NCI-H2081 treated with DMSO at 0.1 percent for 48 hours (cell line): ENCODE measurements at places on chromosomes 4 and X.

GRCh38 chr4:92433272-92433758 lies 129.5 kb downstream of the GRID2 start:
- DNase-seq, result no peak

- no peak for DNase-seq
Observed at GRCh38 chr4:163565226-163566135, 71.0 kb downstream of the TMA16 start.

DNA sequence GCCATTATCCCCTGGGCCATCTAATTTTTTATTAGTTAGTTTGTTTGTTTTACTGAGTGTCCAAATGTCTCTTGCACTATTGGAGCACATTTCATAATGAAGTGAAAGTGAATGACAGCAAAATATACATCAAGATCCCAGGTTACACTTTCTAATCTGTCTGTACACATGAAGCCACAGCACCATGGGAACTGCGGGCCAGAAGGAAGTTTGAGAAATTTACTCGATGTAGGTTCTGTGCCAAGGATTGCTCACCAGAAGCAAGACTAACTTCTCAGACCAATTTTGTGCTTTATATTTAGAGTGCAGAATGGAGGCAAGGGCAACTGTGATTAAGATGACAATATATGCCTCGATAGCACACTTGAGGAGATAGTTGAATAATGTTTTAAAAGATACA lies 258.0 kb downstream of the COL25A1 start:
- no peak for DNase-seq

GRCh38 chrX:125287282-125287681 lies 32.4 kb upstream of the TEX13C start:
- no peak for DNase-seq

DNA sequence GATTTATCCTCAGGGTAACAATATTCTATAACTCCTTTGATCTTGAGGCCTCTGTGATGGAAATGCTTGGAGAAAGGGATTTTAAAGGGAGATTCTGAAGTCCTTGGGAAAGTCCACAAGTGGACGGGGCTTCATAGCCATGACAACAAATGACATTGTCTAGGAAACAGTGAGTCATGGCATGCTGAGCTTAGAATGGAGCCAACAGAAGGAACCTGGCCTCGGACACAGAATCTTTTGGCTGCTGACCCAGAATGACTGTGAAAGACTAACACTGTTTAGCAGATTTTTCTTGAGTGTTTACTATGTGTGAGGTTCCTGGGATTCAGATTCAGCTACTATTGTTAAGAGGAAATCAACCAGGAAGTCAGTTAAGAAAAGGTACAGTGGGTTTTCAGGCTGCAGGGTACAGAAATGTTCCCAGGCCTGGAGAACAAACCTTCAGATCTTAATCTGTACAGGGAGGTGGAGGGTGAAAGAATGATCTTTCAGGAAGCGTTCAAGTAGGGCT lies 18.1 kb upstream of the CXCL2 start:
- no peak for DNase-seq

DNA sequence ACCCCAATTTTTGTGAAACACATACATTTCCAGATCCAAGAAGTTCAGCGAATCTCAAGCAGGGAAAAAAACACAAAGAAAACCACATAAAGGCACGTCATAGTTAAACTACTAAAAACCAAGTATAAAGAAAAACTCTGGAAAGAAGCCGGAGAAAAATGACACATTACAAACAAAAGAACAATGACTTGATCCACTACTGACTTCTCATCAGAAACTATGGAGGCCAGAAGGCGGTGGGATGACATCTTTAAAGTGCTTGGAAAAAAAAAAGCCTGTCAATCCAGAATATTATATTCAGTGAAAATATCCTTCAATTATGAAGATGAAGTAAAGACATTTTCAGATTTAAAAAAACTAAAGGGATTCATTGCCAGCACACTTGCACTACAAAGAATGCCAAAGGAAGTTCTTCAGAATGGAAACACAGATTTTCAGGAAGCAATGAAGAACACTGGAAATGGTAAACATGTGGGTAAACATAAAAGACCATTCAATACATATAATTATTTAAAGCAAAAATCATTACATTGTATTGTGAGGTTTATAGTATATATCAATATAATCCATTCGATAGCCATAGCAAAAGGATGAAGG lies 32.6 kb upstream of the PPP2R2C start:
- no peak for DNase-seq

DNA sequence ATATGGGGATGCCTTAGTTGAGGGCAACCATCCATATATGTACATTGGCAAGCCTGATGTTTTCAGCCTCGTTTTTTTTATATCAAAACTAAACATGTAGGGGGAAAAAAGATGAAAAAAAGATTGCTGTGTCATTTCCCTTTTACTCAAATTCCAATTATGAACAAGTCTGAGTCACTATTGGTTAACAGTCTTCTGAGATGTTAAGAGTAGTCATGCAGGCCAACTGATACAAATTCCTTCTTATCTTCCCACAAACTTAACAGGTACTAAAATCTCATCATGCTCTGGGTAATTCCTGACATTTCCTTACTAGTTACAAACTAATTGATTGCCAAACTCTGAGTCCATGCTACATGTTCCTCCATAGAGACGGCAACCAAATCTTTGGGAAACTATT lies 222.1 kb downstream of the FRMPD4 start:
- no peak for DNase-seq

DNA sequence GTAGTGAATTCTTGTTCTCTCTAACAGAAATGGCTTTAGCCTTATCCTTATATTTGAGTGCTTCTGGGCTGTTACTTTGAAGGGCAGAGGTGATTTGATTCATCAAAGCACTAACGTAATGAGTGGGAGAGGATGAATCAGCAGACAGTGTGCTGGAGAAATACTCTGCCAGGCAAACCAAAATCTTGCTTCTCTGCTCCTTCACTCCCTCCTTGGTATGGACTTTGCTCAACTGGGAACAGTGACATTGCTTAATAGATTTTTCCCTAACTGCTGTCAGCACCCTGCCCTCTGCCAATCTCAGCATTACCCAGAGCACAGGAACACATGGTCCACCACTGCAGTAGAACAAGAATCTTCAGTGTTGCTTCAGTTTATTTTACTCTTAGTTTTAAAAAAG lies 56.0 kb downstream of the PDLIM5 start:
- DNase-seq, result no peak

- DNase-seq, result no peak
Observed at GRCh38 chrX:63466690-63467089, 115.6 kb upstream of the SPIN4 start.

DNA sequence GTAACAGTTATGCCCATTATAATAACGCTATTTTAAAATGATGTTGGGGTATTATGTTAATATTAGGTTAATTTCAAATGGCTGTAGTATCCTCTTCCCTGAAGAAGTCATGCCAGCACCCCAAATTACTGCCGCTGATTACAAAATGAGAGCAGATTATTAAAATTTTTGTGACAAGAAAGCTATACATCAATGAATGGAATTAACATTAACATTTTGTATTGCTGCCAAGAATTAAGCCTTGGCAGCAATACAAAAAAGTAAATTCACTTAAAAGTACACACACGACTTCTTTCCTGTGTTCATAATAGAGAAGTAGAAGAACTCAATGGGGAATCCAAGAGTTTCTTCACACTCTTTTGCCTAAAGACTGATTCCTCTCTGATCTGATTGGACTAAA lies 482.8 kb downstream of the STIM2 start:
- DNase-seq, result no peak

DNA sequence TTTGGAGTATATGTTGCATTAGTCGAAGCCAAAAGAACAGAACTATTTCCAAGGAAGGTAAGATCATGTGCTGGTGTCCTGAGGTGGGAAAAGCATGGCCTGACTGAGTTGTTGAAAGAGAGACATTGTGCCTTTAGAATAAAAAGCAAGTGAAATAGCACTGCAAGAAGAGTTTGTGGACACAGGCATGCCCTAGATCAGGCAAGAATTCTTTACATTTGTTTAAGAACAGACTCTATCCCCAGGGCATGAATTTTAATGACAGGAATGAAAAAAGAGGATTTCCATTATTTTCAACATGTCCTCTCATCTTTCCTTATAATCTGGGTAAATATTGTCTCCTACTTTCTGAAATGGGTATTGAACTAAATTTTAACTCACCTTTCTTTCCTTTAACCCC lies 516.2 kb upstream of the GALNT7 start:
- DNase-seq, result no peak

DNA sequence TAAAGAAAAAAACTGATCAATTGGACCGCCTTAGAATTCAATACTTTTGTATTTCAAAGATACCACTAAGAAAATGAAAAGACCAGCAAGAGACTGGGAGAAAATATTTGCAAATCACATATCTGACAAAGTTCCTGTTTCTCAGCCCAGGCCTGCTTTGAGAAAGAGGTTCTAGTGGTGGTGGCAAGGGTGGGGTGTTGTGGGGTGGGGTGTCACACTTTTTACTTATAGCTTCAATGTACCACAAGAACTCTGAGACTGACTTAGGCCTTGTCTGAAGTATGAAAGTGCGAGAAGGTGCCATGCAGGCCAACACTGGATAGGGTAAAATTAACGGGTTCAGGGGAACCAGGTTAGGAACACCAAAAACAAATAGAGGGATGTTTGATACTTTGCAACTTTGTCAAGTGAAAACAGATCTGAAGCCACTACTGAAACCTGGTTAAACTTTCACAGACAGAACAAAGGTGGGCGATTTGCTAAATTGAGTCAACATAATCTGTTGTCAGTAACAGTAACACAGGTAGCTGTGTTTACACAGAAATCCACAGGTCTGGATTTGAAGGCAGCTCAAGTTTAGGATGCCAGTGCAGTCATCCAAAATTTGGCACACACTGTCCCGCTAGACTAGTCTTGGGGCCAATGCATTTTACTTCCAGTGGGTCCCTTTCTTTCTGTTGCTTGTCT lies 88.8 kb downstream of the DGKK start:
- no peak for DNase-seq

DNA sequence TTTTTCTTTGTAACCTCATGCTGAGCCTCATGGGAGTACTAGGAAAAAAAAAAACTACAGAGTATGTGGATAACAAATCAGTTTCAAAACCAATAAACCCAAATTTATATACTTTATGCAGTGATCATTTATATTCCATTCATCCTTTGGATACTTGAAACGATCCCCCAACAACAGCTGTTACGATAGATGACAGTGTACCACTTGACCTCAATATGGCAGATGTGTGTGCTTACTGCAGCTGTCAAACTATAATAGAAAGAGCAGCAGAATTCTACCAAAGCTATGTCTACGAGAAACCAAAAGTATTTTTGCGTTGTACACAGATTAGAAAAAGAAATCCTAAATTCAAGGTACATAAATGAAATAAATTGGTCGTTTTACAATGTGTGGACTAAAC lies 337.8 kb downstream of the PDGFC start:
- DNase-seq, result no peak

DNA sequence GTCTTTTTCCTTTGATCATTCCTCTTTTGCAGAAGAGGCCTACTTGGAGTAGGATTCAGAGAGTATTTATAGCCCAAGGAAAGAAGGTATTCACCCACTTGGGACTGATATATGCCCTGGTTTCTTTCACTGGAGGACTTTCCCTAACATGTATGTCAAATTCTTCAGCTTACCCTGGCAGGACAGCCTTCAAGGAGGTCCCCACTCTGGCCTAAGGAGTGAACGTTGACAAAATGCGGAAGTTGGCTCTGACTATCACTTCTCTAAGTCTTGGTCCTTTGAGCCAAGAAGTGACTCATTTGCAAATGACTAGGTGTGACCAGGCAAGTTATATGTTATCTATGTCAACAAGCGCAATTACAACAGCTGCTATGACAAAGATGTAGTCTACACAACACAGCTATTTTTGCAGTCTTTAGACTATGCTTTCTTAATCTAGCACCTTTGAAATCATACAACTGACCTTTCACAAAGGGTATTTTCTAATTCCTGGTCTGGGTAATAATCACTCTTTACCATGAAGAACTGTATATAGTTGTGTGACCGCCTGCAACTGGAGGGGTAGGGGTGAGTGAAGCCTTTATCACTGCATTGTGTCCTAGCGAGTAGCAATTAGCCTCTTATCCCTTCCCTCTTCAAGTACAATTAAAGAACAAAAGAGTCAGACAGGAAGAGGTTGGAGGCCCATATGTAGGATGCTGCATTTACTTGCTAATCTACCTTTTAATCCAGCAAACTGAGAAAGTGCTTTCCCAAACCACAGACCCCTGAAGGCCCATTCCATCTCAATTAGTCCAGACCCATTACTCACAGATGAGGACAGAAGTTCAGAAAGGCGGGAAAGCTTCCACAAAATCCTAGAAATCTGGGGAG lies 50.1 kb downstream of the RASGEF1B start:
- no peak for DNase-seq

- DNase-seq, result no peak
Observed at GRCh38 chr4:67430989-67431388, 114.3 kb downstream of the CENPC start.

DNA sequence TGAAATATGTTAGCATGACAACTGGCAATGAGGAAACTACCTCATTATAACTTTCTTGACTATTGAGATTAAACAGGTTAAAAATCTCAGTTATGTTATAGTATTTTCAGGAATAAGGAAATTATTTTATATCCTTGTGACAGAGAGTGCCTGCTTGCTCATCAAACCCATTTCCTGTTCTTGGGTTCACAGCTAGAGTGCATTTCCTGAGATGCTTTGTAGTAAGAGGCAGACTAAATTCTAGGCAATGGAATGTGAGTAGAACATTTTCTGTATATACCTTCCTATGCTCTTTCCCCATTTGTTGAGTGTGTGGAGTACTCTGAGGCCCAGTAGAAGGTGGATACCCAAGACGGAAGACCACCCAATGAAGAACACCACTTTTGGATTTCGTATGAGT lies 96.9 kb upstream of the CASK start:
- no peak for DNase-seq

DNA sequence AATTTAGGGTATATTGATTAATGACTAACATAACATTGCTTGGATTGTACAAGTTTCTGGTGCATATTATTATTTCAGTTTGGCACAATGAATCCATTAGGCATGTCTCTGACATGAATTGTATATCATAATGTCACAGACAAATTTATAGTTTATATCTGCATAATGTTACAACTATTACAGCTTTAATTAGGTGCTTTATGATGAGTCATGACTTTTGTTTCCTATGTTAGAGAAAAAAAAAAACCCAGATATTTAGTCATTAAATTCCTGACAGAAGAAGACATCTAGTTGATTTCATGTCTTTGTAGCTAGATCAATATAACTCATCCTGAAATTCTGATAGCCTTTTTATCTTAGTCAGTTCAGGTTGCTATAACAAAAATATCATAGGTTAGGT lies 385.7 kb upstream of the EPHA5 start:
- no peak for DNase-seq
